HFFc6 (cell line): ENCODE measurements at places on chromosomes 2 and 18. TPM values are rescaled to one million over a fixed set of nuclear protein-coding genes. Genes with fewer than 3 reads are reported as not detected.

Gene KATNAL2
- 0.54 and 0.76 TPM in 2 replicates for total RNA-seq

Gene CAPN14
- total RNA-seq, result 0.06 and 0.10 TPM in 2 replicates

Gene EIF2B4
- 45.4 to 53.1 TPM (median 45.6 TPM) in 3 replicates for total RNA-seq

Gene FBXO48
- 0.51 to 0.85 TPM (median 0.55 TPM) in 3 replicates for total RNA-seq

Gene MC4R
- total RNA-seq, result not detected in 3 replicates

Gene CIB4
- total RNA-seq, result not detected in 3 replicates

Gene ADD2
- total RNA-seq, result not detected in 3 replicates

Gene ANKRD36C
- 6.3 to 7.5 TPM (median 6.9 TPM) in 3 replicates for total RNA-seq
